Vagina (tissue), 2 donors: ENCODE measurements at places on chromosomes 12 and 14.

DNA sequence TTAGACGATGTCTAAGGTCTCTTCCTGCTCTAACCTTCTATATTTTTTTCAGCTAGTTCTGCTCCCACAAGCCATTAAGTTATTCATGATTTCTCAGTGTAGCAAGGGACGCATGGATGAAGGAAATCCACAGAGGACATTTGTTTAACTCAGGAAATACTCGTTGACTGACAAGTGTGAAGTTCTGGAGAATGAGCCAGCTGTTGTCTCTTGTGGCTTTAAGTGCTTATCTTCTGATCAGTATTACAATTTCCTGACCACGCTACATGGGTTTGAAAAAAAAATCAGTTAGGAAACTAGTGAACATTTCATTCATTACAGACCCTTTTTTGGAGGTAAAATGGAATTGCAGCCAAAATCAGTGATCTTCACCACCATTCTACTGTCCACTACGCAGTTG lies 53.1 kb downstream of the GUCY2C start:
- DNase-seq, result no peak

DNA sequence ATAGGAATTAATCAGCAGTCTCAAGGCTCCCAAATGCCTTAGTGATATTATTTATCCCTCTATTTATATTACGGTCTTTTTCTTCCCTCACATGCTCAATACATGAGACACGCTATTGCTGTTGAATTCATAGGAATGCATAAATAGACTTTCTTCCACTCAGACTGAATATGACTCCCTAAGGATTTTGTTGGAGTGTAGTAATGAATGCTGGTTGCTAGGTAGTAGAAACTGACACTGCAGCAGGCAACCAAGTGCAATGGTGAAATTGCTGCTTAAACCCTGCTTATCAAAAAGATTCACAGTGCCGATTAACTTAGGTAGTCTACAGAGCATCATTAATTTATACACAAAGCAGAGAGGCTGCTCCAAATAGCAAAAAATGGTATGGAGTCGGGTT lies 168.2 kb downstream of the KCNC2 start:
- DNase-seq, result no peak

GRCh38 chr12:25524366-25524765 lies 28.7 kb downstream of the LMNTD1 start:
- no peak for DNase-seq

DNA sequence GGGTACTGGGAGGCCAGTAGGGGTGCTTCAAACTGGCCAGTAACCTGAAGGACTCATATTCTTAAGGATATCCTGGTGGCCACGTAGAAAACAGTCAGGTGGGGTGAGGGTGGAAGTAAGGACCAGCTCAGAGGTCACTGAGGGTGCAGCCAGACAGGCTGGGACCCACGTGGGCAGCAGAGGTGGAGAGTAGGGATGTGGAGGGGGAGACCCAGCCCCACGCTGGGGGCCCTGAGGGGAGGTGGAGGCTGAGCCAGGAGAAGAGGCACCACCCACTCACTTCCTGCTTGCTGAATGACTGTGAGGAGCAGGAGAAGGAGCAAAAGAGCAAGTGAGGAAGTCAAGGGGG lies 12.6 kb upstream of the SERPINA3 start:
- DNase-seq, result no peak

DNA sequence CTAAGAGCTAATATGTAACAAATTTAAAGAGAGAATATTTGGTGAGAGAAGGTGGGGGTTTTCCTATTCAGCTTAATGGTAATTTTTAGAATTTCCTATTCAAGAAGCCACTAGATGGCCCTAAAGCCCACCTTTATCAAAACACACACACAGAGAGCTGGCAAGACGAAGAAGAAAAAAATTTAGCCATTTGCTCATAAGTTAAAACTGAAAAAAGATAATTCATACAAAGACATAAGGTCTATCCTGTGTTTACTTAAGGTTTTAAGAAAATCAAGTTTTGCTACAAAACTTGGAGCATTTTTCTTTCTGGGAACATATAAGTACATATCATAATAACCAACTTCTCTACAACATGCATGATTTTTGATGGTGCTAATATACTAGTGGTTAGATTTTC lies 46.8 kb upstream of the PCED1B start:
- DNase-seq, result no peak

DNA sequence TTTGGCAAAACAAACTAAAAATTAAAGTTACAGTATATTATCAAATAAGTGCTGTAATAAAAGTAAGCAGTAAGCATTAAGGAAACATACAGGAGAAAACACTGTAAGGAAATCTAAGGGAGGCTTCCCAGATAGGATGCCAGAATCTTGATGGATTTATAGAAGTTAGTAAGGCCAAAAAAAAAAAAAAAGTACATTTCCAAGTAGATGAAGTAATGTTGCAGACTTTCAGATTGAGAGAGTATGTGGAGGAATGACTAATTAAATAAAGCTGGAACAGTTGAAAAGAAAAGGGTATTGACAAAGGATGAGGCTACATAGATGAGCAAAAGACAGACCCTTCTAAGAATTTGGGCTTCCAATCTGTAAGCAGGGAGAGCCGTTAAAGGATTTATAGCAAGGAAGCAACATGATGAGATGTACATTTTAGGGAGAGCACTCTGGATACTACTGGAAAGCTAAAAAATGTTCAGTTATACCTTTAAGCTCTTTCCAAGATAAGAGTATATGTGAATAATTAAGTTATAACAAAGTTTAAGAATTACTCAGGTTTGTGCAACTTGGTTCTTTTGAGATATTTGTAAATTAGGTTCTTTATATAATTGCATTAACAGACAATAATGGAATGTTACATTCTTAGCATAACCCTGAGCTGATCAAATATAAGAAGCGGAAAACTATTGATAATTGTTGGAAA lies 87.5 kb upstream of the MON2 start:
- no peak for DNase-seq

- no peak for DNase-seq
These were observed 12.5 kb downstream of the TAMALIN start for GRCh38 chr12:52019113-52019770.

- DNase-seq, result no peak
These were observed 101.5 kb upstream of the CCDC91 start for GRCh38 chr12:28088566-28089272.

- no peak for DNase-seq
These were observed 88.2 kb downstream of the TMX1 start for GRCh38 chr14:51328064-51328771.

GRCh38 chr14:89325299-89325883 lies 91.6 kb downstream of the FOXN3 start:
- no peak for DNase-seq

DNA sequence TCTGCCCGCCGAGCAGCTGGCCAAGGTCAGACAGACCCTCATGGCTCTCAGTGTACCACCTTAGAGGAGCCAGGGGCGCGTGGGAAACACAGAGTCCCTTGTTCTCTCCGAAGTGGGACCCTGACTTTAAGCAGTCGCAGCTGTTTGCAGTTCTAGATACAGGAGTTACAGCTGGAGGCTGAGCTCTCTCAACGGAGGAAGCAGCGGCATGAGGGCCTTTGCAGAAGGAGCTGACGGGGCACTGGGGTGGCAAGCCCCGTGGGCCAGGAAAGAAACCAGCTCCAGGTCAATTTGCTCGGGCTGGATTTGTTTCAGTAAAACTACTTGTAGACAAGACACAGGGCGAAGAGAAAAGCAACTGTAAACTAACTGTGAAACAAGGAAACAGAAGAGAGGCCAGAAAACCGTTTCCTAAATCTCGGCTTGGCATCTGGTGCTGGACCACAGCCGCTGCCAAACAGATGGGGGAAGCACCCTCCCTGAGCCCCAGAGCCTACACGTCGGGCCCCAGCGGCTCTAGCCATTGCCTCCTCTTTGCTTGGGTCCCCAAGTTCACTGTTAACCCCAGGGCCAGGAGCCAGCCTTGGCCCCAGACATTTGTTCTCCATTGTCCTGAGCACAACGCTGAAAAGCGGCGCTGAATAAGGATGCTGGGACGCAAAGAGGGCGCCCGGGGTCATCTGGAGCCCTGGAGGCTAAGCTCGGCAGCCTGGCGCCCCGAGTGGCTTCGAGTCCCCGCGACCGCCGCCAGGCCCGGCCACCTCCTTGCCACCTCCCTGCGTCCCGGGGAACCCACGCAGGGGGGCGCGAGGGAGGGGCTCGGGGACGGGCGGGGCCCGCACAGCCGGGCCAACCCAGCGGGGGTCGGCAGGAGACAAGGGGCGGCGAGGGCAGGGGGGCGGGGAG lies 914 bp upstream of the PACS2 start:
- DNase-seq, result no peak

- DNase-seq, result no peak
These were observed 52.8 kb downstream of the STXBP6 start for GRCh38 chr14:24996930-24997725.

- no peak for DNase-seq
These were observed 229.7 kb downstream of the TTC6 start for GRCh38 chr14:37824939-37825712.

DNA sequence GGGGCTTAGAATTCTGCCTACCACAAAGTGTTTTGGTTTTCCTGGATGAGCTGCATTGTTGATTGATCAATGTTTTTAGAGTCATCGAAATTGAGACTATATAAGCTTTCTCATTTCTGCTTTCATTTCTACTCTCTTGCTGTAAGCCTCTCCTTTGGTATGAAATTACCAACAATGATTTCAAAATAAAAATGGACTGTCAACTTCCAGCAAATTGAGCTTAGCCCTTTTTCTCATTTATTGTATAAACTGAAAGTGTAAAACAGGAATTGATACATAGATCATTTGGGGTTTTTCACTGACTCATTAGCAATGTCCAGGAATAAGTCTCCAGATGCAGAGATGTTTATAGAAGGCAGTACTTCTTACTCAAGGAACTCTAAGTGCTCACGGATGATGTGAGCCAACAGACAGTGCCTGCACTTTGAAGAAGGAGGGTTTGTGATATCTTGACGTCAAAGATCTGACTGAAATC lies 20.0 kb upstream of the PCNX1 start:
- DNase-seq, result no peak

- no peak for DNase-seq
These were observed 24.2 kb upstream of the CORO1C start for GRCh38 chr12:108755481-108755880.

DNA sequence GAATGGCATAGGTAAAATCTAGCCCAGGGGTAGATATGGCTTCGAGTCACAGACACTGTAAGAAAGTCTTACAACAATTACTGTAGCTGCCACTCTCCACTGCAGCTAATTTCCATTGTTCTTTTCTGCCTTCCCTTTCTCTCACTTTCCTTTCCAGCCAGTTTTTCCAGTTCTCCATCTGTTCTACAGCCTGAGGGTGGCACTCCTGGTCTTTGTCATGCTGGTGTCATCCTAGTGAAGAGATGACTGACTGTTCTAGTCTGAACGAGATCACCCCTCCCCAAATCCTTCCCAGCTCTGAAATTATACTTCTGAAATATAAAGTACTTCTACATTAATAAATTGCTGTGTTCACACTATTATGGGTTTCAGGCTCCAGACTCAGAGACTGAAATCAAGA lies 74.2 kb upstream of the CSRP2 start:
- no peak for DNase-seq

DNA sequence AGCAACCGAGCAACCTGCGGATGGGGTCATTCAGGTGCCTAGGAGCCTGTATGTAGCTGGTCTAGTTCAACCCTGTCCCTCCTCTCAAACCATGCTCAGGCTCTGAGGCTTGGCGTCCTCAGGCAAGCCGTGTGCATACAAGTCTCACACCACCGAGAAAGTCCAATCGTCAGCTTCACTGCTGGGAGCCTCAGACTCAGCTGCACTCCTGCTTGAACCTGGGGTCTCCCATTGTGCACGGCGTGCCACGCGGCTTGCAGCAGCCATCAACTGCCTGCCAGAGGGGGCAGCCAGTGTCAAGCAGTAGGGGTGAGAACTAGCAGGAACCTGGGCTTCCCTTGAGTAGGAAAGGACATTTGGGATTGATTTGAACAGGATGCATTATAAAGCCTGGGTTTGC lies 1064.6 kb downstream of the BCL11B start:
- no peak for DNase-seq

DNA sequence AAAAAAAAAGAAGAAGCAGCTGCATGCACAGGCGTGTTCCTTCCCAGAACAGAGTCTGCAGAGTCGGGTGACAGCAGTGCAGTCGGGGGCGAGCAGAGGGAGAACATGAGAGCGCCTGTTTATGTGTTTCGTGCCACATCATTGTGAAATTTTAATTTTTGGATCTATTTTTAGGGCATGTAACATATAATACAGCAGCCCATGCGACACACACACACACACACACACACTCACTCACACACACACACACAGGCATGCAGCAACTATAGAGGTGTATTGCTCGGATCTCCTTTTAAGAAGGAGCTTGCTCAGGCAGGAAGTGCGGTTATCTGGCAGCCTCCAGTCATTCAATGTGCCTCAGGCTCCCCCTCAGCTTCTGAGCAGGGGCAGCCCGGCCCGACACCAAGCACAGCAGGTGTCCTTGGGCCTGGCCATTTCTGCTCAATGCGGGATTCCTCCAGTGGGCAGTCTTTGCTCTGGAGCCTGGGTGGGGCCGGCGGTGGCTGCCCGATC lies 71.8 kb downstream of the ZNF664 start:
- no peak for DNase-seq

GRCh38 chr14:96493178-96493577 lies 9.0 kb upstream of the PAPOLA start:
- DNase-seq, result no peak

DNA sequence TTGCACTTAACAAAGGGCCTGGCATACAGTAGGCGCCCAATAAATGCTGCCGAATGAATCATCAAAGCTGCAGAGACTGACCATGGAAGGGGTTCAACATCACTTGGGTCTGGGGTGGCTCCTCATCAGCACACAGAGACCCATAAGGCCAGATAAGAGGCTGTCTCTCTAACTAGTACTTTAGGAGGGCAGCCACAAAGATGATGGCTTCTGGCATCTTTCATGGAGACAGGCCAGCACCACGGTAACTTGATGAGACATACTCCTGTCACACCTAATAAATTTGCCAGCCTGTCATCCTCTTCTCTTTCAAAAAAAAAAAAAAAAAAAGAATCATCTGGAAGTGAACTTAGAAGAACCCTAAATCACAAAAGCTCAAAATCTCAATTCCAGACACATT lies 3.4 kb downstream of the PRIMA1 start:
- no peak for DNase-seq
